ENCODE measurements at places on chromosomes 13 and 19.
A peak's percentile ranks its signal among the peaks of the same experiment; 100 is the strongest.

- no peak for DNase-seq
These were observed 7.9 kb upstream of the GGACT start for GRCh38 chr13:100596516-100596915.

DNA sequence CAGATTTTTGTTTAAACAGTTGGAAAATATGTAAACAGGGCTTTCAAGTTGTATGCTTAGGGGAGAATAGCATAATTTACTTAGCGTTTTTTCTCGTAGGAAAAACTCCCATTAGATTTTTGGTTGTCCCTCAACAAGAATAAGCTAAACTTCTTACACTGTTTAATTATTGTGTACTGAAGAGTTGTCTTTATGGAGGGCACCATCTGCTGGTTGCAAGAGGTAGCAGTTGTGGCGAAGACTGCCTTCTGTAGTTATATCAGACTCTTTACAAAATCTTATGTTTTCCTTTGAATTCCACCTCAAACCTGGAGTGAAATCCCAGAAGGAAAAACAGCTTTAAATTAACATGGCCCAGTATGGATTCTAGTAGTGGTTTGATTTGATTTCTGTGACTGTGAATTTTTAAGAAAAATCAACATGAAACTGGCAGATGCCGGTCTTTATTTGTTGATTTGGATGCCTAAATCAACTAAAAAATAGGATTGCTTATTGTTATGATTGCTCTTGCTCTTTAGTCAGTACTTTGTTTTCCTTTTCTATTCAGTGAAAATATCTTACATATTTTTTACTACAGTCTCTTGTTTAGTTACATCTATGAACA lies 53.4 kb downstream of the PDS5B start:
- DNase-seq, result no peak

DNA sequence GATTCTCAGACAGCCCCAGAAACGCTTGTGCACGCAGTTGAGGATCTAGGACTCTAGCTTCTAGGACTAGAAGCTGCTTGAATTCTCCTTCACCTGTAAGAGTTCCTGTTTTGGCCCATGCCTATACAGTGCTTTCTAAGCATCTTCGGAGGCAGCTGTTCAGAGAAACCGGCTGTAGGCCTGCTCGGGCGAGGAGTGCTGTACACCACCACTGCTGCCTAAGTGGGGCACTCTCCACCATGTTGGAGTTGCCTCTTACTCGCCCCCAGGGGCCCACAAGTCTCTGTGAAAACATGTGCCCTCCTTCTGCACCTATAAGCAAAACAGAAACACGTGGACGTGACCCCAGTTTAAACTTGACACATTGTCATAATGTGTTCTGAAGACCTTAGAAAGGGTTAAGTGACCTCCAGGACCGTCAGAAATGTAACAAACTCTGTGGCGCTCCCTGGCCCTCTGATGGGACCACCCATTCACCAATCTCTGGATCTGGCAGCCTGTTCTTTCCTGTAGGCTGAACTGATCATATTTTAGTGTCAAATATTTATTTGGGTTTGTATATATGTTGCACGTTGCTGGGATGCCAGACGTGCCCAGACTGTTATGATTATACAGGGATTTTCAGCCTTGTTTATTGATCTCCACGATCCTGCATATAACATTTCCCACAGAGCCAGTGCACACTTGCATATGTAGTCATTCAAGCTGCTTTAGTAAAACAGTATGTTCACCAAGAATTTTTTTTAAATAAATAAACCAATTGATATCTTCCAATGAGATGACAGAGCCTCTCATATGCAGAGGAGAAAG lies 60.8 kb downstream of the C13orf42 start:
- no peak for DNase-seq

- no peak for DNase-seq
These were observed 30.3 kb downstream of the ATP7B start for GRCh38 chr13:51980908-51981307.

GRCh38 chr19:44649578-44650145 lies 6.0 kb downstream of the PVR start:
- no peak for DNase-seq

DNA sequence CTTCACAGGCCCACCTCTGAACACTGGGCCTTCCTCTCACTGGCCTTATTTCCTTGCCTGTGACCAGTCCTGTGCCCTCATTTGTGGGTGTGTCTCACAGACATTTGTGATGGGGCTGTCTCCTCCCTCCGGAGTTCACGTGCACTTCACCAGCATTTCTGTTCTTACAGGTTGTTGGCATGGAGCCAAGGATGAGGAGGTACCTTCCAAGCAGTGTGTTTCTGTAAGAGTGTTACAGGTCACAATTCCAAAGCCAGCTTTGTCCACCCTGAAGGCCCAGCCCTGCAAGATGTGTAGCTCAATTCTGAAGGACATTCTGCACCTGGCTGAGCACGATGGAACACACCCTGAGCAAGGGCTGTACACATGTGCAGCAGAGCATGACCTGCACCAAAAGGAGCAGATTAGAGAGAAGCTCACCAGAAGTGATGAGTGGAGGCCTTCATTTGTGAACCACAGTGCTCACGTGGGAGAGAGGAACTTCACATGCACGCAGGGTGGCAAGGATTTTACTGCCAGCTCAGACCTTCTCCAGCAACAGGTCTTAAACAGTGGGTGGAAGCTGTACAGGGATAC lies 8.1 kb downstream of the ZNF749 start:
- DNase-seq, result no peak

- DNase-seq, result no peak
These were observed 2.5 kb upstream of the PDX1 start for GRCh38 chr13:27917121-27917947.

DNA sequence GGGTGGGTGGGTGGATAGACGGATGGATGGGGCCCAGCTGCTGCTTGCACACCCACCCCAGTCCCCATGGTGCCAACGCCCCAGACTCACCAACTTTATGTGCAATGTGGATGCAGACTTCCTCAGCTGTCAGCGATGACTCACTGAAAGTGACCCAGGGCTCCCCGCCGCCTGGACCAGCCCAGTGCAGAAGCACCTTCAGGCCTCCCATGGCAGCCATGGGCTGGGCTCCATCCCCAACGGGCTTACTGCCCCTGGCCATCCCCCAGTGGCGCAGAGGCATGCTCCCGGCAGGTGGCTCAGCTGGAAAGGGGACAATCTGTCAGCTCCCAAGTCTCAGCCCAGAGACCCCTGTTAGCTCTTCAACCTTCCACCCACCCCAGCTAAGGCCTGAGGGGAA lies 2.2 kb downstream of the TYK2 start:
- DNase-seq, result no peak

- DNase-seq, result no peak
These were observed 30.0 kb downstream of the ZNF787 start for GRCh38 chr19:56091066-56091490.

DNA sequence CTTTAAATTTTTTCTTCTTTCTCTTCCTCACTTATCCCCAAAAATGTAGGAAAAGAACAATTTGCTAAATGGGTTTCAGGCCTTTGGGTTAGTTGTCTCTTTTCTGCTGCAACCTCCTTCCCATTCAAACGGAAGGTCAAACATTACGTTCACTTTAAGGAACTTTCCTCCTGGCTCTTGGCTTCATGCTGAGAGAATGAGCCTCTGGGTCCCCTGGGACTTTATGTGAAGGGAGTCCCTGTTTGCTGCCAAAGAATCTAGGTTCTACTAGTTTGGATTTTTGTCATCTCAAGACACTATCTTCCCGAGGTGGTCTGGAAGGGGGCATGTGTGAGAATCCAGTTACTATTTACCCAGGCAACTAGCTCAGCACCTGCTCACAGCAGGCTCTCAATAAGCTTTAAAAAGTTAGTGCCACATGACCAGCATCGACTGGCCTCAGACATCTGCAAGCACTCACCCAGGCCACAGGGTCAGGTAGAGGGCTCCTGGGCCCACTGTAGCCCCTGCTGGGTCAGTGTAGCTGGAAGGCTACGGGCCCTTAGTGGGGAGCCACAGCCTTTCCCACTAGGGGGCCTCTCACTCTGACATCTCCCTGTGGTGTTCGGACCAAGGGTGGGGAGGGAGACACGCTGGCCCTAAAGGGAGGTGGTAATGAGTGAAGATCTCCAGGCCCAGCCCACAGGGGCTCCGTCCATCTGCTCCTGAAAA lies 40.5 kb downstream of the FAM124A start:
- DNase-seq, result no peak

DNA sequence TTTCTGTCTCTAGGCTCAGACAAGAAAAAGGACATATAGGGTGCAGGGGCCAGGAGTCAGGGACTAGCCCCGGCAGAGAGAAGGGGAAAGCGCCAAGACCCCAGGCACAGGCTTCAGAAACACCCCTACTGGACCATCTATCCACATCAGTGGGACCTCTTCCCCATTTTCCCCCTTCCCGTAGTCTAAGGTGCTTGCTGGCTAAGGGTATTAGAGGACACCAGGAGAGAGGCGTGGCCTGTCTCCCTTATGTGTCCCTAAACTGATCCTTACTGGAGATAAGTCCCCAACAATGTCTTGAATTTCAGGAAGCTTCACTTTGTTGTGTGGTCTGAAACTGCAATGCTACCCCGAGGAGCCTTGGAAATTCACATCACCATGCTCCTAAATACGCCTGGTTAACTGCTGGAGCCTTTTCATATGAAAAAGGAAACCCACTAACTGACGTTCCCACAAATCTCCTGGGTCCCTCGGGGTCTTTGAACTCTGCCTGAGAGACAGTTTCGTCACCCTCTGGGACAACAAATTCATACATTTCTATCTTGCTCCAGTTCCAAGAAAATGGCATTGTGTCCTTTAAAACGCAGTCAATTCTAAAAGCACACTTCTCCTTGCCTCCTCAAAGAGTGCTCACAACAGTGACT lies 197.7 kb downstream of the COL4A1 start:
- no peak for DNase-seq

- no peak for DNase-seq
These were observed 6.6 kb upstream of the CDX2 start for GRCh38 chr13:27975564-27976361.

DNA sequence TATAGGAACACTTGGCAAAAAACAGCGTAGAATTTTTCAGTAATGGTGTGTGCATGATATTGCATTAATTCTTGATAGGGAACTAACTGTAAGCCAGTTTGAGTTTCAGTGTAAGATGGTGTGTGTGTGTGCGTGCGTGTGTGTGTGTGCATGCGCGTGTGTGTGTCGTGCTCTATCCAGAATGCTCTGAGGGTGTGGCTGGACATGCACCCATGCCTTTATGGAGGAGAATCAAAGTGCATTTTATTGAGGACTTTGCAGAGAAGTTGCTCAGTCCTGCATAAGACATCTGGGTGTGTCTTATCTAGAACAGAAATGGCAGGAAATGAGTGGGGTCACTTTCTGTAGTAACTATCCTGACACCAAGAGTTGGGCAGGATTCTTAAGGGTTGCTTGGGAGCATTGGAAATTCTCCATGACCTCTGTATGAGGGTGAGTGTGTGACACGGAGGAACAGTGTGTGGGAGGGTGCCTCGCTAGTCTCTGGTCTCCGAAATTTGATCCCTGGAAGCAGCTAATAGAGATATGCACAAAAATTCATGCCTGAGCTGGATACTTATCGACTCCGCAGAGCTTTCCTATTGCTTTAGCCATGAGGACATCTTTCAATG lies 252.2 kb downstream of the TSHZ3 start:
- DNase-seq, result no peak

DNA sequence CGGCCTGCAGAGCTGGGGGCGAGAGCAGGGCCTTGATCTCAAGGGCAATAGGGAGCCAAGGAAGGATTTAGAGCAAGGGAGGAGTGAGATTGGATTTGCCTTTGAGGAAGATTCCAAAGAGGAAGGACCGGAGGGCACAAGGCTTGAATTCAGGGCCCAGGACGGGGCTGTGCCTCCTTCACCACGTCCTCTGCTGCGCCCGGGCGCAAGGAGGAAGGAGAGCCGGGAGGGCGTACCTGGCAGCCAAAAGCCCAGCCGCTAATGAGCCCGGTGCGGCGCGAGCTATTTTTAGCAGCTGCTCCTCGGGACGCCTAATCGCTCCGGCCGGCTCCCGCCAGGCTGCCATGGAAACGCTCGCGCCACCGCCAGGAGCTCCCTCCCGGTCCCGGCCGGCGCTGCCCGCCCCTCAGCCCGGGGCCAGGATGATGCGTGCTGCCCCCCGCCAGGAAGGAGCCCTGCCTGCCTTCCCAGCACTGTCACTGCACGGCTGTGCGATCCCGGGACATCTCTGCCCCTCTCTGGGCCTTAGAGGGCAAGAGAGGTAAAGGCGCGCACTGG lies 31.3 kb downstream of the TINCR start:
- DNase-seq, result peak; percentile 34

GRCh38 chr13:43157796-43158195 lies 134.4 kb downstream of the DNAJC15 start:
- DNase-seq, result no peak

DNA sequence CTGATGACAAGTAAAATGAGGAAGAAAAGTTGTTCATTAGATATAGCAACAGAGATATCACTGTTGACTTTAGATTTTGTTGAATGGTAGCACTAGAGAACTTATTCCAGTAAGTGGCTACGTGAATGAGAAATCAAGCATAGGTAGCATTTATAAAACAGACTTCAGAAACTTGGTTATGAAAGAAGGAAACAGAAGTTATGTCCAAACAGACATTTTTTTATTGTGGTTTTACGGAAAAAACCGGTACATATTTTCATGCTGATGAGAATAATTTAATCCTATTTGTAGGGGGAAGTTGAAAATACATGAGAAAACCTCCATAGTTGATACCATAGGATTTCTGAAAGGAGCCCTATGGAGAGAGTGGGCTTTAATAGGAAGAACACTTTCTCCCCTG lies 325.7 kb upstream of the SLC10A2 start:
- no peak for DNase-seq

DNA sequence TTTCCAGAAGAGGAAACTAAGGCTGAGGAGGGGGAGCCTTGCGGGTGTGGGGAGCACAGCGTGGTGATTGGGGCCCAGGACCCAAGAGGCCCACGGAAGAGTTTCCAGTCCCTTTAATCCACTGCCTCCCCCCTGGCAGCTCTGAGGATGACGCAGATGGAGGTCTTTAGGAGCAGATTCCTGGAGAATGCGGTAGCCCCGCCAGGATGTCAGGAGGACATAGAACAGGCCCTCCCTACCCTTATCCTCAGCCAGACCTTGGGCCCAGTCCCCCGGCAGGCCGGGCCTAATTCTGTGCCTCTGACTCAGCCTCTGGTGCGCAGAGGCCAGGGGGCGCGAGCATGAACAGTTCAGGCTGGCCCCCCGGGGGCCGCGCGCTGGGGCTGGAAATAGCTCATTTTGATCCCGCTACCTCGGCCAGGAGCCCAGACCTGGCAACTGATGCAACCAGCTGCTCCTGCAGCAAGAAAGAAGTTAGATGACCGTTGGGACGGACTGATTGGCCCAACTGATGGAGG lies 461 bp upstream of the HSPB6 start:
- DNase-seq, result no peak

Measured in C1 segment of cervical spinal cord (tissue), 14 donors.